Choroid plexus epithelial cell (primary cell): ENCODE measurements at places on chromosomes 6 and 20.

DNA sequence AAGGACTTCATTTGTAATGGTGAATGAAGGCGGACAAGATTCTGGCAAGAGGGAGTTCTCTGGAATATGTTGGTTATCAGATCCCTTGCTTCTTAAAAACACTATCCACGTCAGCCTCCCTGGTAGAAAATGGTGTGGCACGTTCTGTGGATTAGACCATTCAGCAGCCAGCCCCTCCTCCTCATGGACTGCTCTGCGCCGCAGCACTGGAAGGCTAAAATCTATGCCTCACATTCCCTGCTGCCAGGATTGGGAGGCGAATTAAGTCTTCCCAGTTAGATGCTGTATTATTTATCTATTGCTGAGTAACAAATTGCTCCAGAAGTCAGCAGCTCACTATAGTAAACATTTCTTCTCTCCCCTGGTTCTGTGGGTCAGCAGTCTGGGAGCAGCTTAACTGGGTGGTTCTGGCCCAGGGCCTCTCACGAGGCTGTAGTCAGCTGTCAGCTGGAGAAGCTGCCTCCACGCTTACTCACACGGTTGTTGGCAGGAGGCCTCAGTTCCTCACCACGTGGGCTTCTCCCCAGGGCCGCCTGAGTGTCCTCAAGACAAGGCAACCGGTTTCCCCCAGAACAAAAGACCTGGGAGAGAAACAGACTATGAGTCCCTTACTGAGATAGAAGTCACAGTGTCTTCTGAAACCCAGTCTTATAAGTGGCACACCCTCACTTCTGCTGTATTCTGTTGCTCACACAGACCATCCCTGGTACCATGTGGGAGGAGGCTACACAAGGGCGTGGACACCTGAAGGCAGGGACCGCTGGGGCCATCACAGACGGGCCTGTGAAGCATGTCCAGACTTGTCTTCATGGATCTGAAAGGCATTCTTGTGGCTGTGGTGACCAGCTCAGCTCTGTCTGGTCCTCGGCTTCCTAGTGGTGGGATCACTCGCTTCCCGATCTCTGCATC lies 101.0 kb downstream of the NRN1 start:
- peak; percentile 72 for DNase-seq

DNA sequence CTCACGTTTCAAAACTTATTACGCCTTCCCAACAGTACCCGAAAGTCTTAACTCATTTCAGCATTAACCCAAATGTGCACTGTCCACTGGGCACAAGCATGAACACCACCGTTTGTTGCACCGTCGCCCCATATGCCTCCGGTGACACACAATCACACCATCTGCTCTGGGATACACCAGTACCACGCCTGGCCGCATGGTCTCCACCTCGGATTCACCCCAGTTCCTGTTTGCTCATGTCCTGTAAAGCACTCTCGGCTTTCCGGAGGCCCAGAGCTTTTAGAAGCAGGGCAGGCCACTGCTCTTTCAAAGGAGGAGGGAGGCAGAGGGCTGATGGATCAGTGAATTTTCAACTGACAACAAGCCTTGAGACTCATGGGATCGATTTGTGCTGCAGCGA lies 1570.0 kb upstream of the DEFB115 start:
- no peak for DNase-seq

- DNase-seq = no peak
These were observed 503.2 kb upstream of the JARID2 start for GRCh38 chr6:14742680-14743079.

GRCh38 chr20:39799366-39799965 lies 837.3 kb downstream of the DHX35 start:
- no peak for DNase-seq

GRCh38 chr6:130282234-130282995 lies 59.7 kb upstream of the SAMD3 start:
- peak; percentile 73 for DNase-seq

DNA sequence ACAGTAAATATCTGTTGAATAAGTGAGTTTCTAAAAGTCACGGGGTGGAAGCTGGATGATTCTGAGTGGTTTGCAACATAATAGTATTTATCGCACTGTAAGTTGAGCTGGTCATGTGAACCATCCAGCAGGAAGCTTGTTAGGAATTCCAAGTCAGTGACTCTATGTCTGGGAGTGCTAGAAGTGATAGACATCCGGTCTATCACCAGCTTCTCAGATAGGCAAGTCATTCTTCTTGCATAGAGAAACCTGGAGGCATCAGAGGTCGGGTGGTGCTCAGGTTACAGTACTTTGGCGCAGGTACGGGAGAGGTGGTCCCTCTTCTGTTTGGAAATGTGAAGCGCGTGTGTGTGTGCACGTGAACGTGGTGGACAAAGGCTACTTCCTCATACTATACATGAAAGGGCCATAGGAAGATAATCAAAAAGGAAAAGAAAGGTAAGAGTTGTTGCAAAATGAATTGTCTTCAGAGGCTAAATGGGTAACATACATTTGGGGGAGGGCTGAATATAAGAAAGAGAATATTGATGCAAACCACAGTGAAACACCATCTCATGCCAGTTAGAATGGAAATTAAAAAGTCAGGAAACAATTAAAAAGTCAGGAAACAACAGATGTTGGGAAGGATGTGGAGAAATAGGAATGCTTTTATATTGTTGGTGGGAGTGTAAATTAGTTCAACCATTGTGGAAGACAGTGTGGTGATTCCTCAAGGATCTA lies 299.3 kb upstream of the ZFP64 start:
- DNase-seq = peak; percentile 86

DNA sequence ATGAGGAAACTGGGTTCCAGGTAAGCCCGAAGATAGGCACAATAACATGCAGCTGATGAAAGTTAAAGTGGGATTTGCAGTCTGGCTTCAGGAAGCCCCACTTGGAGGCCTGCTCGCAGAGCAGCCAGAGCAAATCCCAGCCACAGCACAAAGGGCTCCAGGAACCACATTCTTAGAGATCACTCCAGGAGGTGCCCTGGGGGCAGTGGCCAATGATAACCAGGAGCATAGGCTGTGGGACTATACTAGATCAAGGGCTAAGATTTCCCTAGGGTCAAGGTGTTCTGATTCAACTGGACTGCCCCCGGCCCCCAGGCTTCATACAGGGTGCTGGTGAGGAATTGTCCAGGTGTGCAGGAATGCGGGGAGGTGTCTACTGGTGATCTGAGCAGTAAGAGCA lies 133.9 kb upstream of the PTPRT start:
- DNase-seq = no peak
